ENCODE measurements at places on chromosomes 16 and 17.

DNA sequence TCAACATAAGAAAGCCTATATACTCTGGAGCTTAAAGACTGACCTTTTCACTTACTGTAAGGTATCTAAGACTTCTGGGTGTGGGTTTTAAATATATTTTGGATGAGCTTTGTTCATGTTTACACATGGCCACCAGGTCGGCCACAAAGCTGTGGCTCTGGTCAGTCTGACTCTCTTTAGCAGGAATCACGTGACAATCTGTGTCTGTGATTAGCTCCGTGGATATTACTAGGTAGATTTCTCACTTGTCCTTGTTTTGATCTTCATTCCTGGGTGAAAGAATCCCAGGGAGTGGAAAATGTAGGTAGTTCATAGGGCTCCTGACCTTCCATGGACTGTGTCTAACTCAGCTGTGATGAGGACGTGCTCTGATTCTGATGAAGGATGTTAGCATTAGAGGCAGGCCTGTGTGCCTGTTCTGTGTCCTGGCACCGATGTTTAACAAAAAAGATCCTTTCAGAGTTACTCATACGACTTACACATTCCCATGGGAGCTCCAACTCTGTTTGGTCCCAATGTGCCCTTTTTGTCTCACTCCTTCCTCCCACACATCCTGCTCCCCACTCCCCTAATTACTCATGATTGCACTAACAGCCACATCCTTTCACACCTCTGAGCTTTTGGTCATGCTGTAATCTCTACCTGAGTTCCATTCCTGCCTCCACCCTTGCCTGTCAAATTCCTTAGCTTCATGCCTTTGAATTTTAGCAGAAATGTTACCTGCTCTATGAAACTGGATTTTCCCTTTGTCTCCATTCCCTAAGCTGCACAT lies 425.1 kb downstream of the MAF start:
- no peak for DNase-seq

- DNase-seq = no peak
Observed at GRCh38 chr16:89013692-89014402, 36.8 kb upstream of the CBFA2T3 start.

DNA sequence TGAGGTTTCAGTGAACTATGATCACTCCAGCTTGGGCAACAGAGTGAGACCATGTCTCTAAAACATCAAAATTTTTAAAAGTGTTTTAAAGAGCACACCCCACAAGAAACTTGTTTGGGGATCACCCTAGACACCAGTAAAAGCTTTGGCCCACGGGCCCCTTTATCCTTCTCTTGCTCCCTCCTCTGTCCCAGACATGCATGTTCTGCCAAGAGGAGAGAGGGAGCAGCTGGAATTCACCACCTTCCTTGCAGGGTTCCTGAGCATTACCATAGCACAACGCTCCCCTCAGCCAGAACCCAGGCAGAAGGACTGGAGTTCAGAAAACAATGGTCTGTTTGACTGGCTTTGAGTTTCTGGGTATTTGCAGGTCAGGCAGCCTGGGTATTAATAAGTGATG lies 214.3 kb upstream of the CDH5 start:
- no peak for DNase-seq

- no peak for DNase-seq
Observed at GRCh38 chr17:62666061-62666800, 38.8 kb downstream of the MRC2 start.

DNA sequence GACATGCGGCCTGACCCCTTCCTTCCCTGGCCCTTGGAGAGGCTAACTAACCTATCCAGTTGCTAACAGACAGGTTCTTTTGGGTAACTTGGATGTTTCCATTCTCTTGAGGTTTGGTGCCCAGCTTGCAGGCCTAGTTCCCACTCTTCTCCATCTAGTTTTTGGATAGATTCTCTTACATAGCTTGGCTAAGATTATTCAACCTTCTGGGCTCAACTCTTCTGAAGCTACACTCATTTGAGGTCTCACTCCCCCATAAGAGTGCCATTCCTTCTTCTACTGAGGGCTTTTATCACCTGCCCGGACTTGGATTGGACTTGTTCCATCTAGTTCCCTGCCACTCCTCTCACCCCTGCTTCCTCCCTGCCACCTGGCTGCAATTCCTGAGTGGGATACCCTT lies 44.1 kb upstream of the MARCHF10 start:
- no peak for DNase-seq

DNA sequence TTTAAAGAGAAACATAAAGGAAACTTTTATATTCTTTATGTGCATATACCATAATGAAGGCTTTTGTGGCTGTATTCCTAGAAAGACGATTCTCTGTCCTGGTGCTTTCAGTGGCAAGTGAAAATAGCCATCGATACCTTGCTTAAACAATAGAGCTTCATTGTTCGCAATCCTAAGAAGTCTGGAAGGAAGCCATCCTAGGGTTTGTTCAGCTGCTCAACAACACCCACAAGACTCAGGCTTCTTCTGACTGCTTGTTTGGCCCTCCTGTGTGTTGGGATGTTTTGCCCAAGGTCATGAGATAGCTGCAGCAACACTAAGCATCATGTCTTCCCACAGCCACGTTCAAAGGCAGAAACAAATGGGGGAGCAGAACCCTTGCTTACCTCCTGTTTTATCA lies 36.1 kb upstream of the COX10 start:
- no peak for DNase-seq

DNA sequence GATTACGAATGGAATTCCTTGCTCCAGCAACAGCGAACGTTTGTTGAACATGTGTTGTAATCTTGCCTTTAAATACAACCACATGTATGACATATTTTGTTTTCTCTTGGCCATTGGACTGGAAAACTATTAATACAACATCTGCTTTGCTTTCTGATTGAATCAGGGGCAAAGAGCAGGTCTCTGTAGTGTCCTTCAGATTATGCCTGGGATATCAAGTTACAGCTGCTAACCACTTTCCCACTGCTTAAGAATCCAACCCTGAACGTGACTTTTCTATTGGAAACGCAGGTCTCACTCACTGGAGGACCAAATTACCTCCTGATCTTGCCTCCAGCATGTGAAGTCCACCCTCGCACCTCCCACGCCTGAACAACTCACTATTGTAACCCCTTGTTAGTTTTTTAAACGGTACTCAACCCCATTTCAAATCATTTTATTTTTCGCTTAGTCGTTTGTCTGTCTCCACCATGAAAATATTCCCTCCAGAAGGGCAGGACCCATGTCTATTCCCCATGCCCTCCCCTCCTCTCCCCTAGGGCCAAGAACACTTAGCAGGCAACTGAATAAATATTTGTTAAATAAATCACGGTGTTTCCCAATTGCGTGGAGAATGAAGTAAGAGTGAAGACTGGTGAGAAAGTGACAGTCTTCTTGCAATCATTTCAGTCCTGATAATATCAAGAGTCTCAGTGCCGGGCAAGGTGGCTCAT lies 57.4 kb upstream of the MRTFB start:
- no peak for DNase-seq

- DNase-seq = no peak
Observed at GRCh38 chr17:48624544-48625494, 1.3 kb downstream of the HOXB9 start.

GRCh38 chr17:2713881-2714280 lies 2.3 kb upstream of the CLUH start:
- DNase-seq = no peak

DNA sequence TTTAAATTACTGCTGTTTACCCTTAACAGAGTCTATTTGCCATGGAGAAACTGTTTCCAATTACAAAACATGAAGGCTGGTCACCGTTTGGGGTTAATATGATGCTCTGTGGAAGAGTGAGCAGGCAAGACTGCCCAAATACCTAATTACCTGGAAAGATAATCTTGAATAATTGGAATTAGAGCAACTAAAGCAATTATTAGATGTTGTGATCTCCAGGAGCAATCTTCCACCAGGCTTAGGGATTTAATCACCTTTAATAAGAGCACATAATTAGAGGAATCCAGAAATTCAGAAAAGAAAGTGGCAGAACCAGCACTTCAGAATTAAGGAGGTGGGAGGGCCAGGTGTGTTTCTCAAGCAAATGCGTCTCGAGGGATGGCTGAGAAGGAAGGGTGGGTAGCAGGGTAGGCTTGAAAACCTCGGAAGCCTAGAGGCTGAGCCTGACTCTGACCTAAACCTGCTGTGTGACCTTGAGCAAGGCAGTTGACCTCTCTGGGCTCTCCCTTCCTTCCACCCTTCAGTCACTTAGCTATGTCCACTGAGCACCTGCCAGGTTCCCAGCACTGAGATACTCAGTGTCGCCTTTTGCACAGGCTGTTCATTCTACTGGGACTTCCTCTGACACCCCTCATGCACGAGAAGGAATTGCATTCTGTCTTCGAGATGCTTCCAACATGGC lies 113.2 kb downstream of the GSG1L start:
- DNase-seq = no peak

GRCh38 chr16:85466304-85466700 lies 146.8 kb upstream of the GSE1 start:
- no peak for DNase-seq

DNA sequence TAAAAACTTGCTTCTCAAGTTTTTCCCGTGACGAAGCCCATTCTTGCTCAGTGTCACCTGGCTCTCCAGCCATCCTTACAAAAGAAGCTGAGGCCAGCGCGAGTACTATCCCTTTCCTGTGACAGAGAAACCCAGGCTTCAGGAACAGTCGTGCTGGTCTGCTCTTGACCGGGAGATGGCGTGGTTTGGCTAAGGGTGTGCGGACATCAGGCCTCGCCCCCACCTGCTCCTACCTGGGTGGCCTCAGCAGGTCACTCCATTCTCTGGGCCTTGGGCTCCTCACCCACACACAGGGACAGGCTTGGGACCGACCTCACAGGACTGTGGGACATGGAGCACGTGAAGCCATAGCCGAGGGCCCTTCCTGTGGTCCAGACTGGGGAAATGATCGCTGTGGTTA lies 75.2 kb upstream of the CIBAR2 start:
- DNase-seq = no peak

GRCh38 chr17:82884970-82885353 lies 45.1 kb upstream of the ZNF750 start:
- no peak for DNase-seq

- DNase-seq = no peak
Observed at GRCh38 chr17:36600936-36601302, 464 bp upstream of the MRM1 start.

GRCh38 chr17:12995106-12995895 lies 22.5 kb downstream of the ELAC2 start:
- no peak for DNase-seq

- no peak for DNase-seq
Observed at GRCh38 chr16:22642416-22643088, 131.9 kb downstream of the NPIPB5 start.

DNA sequence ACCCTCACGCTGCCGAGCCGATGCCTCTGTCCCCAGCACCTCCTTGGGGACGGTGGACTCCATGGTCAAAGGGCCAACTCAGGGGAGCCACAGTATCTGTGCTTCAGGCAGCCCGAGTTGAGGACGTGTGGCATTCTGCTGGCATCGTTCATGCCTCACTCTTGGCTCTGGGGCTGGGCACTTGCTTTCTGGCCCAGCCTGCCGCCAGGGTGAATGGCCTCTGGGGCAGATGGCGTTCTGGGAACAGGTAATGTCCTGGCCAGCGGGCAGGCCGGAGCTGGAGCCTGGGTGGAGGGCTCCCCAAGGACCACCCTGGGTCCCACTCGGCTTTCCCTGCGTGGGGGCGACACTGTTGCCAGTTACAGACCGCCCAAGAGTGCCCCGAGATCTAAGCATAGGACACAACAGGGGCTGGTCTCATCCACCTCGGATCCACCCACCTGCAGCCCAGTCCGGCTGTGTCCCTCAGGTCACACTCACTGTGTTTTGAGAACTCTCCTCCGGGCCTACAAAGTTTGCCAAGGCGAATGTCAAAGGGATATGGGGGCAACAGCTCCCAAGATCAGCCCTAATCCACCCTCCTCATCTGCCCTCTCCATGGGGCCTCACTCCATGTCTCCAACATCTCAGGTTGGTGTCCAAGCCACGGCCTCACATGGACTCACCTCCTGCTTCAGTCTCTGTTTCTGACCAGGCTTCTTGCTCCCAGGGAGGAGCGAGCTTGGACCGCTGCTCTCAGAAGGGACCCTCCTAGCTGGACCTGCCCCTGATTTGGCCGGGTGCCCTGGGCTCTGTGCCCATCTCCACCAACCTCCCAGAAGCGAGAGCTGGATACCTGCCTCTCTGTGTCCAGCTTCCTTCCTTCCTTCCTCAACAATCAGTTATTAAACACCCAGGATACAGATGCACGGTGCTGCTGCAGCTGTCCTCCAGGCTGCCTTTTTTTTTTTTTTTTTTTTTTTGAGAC lies 60.8 kb downstream of the TMEM235 start:
- DNase-seq = no peak

GRCh38 chr17:46024590-46024989 lies 25.5 kb downstream of the STH start:
- no peak for DNase-seq

- no peak for DNase-seq
Observed at GRCh38 chr17:7656958-7657609, 6.4 kb downstream of the ATP1B2 start.

DNA sequence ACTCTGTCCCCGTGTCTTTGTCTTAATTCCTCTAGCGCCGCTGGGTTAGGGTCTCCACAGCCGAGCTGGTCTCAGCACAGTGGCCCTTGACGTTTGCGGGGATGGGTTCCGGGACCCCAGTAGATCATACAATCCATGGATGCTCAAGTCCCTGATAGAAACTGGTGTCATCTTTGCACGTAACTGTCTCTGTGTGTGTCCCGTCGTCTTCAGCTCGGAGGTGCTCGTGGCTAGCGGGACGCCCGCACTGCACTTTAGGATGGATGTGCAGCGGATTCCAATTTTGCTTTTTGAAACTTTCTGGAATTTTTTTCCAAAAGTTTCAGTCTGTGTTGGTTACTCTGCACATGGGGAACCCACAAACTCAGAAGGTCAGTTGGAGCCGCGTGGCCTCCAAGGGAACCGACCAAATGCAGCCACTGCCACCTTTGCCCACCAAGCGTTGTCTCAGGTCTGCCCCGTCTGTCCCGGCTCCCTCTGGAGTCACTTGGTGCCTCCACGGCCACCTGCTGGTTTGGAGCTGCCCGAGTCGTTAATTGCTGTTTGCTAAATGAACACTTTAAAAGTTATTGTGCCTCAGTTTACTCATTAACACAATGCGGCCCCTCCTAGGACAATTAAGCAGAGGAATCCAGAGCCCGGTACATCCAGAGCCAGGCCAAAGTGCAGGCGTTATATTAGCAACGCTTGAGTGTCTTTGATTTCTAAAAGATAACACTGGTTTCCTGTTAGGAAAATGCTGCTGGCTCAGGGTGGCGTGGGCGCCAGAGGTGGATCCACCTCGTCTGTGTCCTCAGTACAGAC lies 5.3 kb upstream of the DPEP1 start:
- DNase-seq = no peak

DNA sequence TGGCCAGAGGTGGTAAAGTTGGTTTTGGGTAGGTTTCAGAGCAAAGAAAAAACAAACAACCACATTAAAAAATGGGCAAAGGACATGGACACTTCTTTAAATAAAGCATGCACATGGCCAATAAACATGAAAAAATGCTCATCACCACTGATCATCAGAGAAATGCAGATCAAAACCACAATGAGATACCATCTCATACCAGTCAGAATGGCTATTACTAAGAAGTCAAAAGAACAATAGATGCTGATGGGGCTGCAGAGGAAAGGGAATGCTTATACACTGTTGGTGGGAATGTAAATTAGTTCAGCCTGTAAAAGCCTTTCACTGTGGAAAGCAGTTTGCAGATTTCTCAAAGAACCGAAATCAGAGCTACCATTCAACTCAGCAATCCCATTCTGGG lies 598.4 kb upstream of the SOX9 start:
- no peak for DNase-seq

- no peak for DNase-seq
Observed at GRCh38 chr17:6712058-6712853, 913 bp downstream of the SLC13A5 start.

GRCh38 chr17:82930924-82931698 lies 91.3 kb upstream of the ZNF750 start:
- no peak for DNase-seq

- DNase-seq = no peak
Observed at GRCh38 chr17:13415871-13416416, 185.8 kb downstream of the HS3ST3A1 start.

Data from stimulated activated CD8-positive, alpha-beta memory T cell treated with anti-CD3 and anti-CD28 coated beads, Interleukin-4, amount 100 ng/mL, for 4 hours (primary cell).